ENCODE measurements at places on chromosomes 7 and 10. TPM values are rescaled to one million over a fixed set of nuclear protein-coding genes. Genes with fewer than 3 reads are reported as not detected.

Gene GPR37
- total RNA-seq = 1.1 TPM

Gene GOLGA7B
- 0.63 TPM for total RNA-seq

Gene DYDC2
- not detected for total RNA-seq

Gene MYL10
- total RNA-seq = not detected

Gene MRPS33
- 80.1 TPM for total RNA-seq

Gene ARMS2
- total RNA-seq = not detected

Gene UCN3
- 4.8 TPM for total RNA-seq

Gene BTBD16
- 0.60 TPM for total RNA-seq

Gene FEZF1
- not detected for total RNA-seq

Gene PDE1C
- 2.5 TPM for total RNA-seq

Gene RNF148
- 1.5 TPM for total RNA-seq

Gene SKAP2
- total RNA-seq = 51.7 TPM

- no peak for DNase-seq
These were observed 53.0 kb downstream of the PHF14 start for GRCh38 chr7:11026452-11027359.

- no peak for DNase-seq
These were observed 69.1 kb downstream of the SRPK2 start for GRCh38 chr7:105319578-105319977.

GRCh38 chr10:98587156-98587837, 140.6 kb upstream of the HPS1 start:
- no peak for DNase-seq

GRCh38 chr7:128381161-128381821, 19.8 kb upstream of the PRRT4 start:
- DNase-seq = no peak

GRCh38 chr7:151923097-151923876, 33.0 kb upstream of the GALNTL5 start:
- no peak for DNase-seq

- DNase-seq = no peak
These were observed 1306.6 kb downstream of the XPNPEP1 start for GRCh38 chr10:108616559-108617285.

- no peak for DNase-seq
These were observed 3.7 kb upstream of the HNRNPH3 start for GRCh38 chr10:68327889-68328786.

GRCh38 chr10:104268713-104269645, at the start of gene GSTO2:
GSTO2 (plus strand) TSS chr10:104269184; CDS start chr10:104274916, 5,732 bp downstream.
- DNase-seq = peak; percentile 98

DNA sequence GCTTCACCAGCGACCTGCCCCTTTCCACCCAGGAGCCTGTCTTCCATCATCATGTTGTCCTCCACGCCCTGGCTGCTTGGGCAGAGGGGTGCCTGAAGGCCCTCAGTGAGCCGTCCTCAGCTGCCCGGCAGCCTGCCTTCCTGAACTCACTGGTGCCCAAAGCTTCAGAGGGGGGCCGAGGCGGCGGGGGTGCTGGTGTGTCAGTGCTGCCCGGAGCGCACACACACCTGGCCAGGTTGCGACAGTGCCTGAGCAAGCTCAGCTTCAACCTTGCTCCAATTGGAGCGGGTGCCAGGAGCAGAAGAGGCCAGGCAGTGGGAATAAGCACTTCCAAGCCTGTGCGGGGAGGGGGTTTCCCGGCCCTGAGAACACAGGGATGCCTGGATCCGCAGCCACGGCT, 566.3 kb downstream of the INHBA start:
- no peak for DNase-seq

DNA sequence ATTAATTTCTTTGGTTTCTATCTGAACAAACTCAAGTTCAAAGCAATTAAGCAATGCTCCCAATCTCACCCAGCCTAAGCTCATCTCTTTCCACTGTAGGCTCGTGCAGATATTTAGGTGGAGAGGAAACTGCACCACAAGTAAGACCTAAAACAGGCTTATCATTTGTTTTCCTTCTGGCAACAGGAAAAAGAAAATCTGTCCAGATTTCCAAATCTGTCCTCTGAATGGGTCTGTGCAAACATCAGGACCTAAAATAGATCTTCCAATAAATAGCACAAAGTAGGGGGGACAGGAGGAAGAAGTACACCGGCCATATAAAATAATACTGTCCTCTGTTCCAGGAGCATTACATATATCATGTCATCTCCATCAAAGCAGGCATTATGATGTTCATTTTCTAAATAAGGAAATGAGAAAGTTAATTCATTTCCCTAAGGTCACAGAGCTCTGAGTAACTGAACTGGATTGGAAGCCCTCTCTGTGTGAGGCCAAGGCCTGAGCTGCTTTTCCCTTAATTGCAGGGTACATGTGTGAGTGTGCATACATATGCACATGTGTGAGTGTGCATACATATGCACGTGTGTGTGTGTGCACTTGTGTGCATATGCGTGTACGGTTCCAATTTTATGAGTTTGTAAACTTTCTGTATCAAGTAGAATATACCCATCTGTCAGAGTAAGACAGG, 92.8 kb upstream of the PARD3 start:
- DNase-seq = no peak

GRCh38 chr10:132532749-132533560, 4.6 kb upstream of the INPP5A start:
- DNase-seq = no peak

DNA sequence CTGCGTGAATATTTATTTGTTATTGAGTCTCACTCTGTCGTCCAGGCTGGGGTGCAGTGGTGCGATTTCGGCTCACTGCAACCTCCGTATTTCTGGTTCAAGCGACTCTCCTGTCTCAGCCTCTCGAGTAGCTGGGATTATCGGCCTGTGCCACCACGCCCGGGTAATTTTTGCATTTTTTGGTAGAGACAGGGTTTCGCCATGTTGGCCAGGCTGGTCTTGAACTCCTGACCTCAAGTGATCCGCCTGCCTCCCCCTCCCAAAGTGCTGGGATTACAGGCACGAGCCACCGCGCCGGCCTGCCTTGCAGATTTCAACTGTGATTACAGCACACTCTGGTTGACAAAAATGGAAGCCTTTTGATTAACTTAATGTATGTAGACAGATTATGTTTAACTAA, 730.0 kb upstream of the VSTM2A start:
- DNase-seq = no peak

- DNase-seq = no peak
These were observed 52.8 kb upstream of the SVIL start for GRCh38 chr10:29687421-29688164.

DNA sequence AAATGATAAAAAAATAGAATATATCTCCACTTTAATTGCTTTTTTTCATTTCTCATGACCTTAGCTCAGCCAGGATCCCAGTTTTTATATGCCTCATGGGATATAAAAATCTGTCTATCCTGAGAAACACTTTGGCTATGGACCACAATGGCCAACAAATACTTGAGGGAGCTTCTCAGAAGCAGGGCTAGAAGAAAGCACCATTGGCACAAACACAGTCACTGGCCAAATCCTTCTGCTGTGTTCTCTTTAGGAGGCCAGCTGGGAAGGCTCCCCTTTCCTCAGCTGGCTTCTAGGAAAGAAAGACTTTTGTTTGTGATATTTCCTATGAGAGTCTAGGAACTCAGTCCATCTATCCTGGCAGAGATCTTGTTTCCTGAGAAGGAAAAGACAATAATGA, 856.2 kb upstream of the GHITM start:
- DNase-seq = no peak

- no peak for DNase-seq
These were observed 3.5 kb upstream of the INHBA start for GRCh38 chr7:41706228-41706930.

DNA sequence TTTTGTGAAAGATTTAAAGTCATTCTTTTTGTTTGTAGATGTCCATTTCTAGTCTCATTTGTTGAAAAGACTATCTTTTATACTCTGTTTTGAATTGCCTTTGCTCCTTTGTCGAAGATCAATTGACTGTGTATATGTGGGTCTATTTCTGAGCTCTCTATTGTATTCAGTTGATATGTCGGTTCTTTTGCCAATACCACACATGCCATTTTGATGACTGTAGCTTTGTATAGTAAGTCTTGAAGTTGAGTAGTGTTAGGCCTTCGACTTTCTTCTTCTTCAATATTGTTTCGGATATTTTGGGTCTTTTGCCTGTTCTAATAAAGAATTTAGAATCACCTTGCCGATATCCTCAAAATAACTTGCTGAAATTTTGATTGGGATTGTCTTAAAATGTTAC, 104.5 kb downstream of the CCSER2 start:
- no peak for DNase-seq

DNA sequence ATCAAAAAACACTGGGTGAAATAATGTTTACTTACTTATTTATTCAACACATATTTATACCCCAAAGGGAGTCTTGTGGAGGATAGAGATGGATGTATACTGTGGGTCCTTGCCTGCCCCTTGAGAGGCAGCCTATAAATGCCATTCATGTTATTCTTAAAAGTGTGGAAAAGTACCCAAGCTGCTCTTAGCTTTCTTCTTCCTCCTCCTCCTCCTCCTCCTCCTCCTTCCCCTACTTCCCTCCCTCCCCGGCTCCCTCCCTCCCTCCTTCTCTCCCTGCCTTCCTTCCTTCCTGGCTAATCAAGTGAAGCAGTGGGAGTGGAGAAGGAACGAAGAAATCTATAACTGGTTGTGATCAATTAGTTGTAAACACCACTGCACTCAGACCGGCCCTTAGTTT, 21.2 kb upstream of the IGF2BP3 start:
- no peak for DNase-seq

DNA sequence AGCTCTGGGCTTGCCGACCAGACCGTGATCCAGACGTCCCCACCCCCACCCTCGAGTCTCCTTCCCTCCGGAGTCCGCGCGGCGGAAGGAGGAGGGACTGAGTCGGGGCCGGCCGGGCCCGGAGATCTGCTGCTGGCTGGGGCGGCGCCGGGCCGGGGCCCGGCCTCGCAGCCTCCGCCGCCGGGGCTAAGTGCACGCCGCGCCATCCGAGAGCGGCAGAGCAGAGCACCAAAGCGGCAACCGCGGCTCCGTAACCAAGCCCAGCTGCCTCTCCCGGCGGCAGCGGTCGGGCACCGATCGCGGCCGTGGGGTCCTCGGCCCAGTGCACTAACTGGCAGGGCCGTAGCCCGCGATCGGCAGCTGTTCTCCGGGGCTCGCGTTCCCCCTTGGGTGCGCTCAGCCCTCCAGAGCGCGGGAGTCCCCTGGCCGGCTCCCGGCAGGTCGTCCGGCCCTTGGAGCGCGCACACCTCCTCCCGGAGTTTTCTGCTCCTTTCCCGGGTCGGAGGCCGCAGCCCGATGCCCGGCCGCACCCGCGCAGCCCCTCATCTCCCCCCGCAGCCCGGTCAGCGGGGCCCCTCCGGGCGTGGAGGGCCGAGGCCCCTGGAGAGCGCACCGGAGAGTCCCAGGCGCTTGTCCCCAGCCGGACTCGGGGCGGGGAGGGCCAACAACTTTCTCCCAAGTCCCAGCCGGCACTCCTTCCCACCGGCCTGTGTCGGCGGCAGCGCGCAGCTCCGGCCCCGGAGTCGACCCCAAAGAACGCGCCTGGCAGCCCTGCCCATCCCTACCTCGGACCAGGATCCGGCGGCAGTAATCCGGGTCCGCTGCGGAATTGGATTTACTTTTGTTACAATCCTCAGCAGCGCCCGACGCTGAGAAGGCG, 799 bp downstream of the VAX1 start:
- DNase-seq = no peak

GRCh38 chr10:29446327-29446726, 157.5 kb downstream of the LYZL1 start:
- no peak for DNase-seq

GRCh38 chr7:142866361-142867096, 11.7 kb downstream of the EPHB6 start:
- DNase-seq = peak; percentile 74
